ENCODE measurements at places on chromosomes 13 and 19. TPM values are rescaled to one million over a fixed set of nuclear protein-coding genes. Genes with fewer than 3 reads are reported as not detected.

DNA sequence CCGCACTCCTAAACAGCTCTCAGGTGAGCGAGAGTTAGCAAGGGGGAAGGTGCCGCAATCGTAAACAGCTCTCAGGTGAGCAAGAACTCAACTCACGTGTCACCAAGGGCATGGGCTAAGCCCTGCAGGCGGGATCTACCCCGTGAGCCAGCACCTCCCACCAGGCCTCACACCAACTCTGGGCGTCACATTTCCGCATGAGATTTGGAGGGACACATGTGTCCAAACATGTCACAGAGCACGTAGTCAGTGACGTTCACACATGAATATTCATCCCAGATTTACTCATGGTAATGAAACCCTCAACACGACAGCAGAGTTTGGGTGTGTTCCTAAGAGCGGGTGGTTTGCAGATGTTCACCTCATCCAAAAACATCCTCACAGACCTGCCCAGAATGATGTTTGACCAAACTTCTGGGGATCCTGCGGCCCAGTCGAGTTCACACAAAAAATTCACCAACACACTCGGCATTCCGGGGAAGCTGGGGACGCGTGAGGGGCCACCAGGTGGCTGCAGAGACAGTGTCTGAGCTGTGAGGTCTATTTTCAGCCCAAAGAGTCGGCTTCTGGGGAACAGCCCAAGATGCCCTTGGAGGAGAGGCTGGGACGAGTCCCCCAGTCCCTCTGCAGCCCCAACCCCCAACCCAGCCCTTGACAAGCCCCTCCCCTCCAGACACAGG, 19.6 kb downstream of the C2CD4C start:
- no peak for DNase-seq

ZNF841 gene
- 13.2 TPM for total RNA-seq

DNA sequence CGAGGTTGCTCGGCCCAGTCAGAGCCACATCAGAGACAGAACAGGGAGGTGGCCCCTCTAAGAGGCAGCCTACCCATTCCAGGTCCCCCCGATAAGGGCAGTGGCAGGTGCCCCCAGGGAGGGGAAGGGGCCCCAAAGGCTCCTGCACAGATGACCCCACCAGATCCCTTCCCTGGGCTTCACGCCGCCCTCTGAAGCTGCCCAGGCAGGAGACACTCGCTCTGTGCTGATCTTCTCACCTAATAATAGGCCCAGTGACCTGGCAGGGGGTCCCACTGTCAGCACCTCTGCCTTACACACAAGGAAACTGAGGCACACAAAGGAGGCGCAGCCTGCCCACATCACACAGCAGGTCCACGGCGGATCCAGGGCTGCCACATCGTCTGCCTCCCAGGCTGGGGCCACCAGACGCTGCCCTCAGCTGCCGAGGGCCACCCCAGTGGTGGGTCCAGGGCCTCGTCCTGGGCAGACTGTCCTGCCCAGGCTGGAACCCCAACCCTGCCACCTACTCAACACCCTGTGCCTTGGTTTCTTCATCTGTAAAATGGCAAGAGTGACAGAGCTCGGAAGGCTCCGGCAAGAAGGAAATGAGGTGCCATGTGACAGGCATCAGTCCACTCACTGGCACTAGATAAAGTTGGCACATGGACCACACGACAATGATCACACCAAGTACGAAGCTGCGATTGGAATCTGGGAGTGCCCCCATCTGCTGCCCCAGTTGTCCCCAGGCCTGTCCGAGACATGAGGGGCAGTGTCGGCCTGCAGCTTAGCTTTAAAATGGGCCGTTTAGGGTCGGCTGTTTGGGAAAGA, 56.5 kb downstream of the KLF2 start:
- DNase-seq = no peak

- no peak for DNase-seq
Observed at GRCh38 chr13:30366088-30366487, 56.2 kb upstream of the UBE2L5 start.

- DNase-seq = no peak
Observed at GRCh38 chr13:113458253-113459065, 5.2 kb upstream of the ADPRHL1 start.

- DNase-seq = no peak
Observed at GRCh38 chr19:18696023-18696422, 12.5 kb downstream of the CRTC1 start.

GRCh38 chr19:8640402-8641004, 10.1 kb downstream of the NFILZ start:
- DNase-seq = peak; percentile 89

ATXN8OS gene
- not detected for total RNA-seq

GRCh38 chr13:113390874-113391497, 27.1 kb upstream of the GRTP1 start:
- peak; percentile 22 for DNase-seq

TSSK6 gene
- total RNA-seq = 1.2 TPM

DNA sequence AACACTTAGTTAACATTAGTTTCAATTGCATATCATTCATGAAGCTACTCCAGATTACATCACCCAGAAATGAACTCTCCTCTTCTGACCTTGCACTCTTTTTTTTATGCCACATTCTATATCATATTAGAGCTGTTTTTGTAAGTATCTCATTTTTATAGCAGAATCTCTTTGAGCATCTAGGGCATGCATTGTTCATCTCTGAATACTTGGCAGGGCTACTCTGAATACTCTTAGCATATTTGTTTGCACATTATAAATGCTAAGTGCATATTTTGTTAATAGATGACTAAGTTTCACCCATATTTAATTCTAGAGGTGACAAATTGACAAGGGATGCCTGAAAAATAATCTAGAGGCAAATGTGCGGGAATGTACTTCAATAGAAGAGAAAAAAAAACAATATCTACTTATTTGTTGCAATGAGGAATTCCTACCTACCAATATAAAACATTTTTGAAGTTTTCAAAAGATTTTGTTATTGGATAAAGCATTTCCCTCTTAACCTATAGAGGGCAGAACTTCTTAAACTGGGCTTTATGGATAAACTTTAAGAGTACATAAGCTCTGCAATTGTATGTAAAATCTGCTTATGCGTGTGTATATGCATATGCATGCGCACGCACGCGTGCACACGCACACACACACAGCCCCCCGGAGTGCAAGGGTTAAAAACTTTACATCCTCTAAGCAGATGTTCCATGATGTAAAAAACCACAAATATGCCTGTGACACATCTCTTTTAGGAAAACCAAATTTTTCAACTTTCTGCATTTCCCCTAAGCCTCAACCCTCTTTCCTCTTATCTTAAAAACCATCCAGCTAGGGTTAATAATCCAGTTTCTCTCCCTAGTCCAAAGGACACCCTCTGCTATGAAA, 73.0 kb upstream of the OXGR1 start:
- DNase-seq = no peak

SIGLEC11 gene
- 0.27 TPM for total RNA-seq

- no peak for DNase-seq
Observed at GRCh38 chr19:41911889-41912731, 16.1 kb downstream of the ERFL start.

CDX2 gene
- not detected for total RNA-seq

STRN4 gene
- total RNA-seq = 54.2 TPM

GRCh38 chr13:28056970-28057712, 43.2 kb downstream of the FLT3 start:
- DNase-seq = no peak

PTGER1 gene
- not detected for total RNA-seq

GRCh38 chr19:5560156-5560555, 7.6 kb downstream of the TINCR start:
- no peak for DNase-seq

ZNF823 gene
- total RNA-seq = 2.3 TPM

CEACAM5 gene
- total RNA-seq = 0.19 TPM

DNA sequence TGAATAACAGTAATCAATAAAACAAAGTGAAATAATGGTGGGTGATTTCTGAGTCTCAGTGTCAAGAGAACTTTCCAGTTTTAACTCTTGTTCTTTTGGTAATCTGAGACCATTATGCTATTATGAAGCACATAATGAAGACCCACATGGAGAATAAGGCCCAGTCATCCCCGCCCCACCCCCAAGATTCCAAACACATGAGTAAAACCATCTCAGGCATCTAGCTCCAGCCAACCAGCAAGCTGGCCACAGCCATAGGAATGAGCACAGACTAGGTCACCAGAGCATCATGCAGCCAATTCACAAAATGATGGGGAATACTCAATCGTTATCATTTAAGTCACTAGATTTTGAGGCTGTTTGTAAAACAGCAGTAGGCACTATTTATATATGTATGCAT, 1769.0 kb upstream of the PCDH20 start:
- no peak for DNase-seq

DNA sequence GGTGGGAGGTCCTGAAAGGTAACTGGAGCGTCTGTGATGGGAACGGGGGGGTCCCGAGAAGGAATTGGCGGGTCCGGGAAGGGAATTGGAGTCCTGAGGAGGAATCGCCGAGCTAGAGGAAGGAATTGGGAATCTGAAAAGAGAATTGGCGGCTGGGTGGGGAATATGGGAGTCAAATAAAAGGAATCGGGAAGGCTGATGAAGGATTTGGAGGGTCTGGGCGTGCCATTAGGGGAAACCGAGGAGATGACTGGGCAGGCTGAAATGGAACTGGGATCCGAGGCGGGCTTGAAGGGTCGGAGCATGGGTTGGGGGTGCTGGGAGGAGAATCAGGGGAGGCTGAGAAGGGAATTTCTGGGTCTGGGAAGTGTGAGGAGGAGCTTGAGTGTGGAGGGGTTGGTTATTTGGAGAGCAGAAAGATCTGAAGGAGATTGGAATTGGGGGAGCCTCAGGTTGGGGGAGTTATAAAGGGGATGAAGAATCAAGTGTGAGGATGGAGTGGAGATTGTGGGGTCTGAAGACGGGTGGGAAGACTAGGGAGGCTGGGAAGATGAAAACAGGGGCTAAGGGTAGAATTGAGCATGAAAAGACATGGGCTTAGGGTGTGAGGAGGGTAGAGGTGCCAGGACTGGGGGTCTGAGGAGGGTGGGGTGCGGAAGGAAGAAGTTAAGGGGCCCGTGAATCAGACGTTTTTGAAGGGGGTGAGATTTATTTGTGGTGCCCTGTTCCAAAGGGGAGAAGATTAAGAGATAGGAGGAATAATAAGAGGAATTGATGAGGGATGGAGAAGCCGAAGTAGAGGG, 718 bp downstream of the ACTN4 start:
- DNase-seq = no peak

DNA sequence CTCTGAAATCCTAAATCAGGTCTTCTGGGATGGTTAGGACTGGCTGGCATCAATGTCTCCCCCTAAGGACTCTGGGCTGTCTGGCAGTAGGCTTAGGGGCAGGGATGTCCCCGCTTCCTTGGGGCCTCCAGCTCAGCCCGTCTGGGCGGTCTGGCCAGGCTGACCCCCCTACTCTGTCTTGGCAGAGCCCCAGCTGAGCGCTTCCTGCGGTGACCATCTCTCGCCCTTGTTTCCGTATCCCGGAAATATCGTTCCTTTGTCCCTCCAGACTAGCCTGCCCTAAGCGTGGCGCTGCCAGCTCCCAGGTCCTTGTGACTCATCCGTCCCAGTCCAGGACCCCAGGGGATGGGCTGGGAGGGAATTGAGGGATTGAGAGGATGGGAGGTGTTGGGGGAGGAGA, 11.3 kb downstream of the GTPBP3 start:
- DNase-seq = peak; percentile 86

DNA sequence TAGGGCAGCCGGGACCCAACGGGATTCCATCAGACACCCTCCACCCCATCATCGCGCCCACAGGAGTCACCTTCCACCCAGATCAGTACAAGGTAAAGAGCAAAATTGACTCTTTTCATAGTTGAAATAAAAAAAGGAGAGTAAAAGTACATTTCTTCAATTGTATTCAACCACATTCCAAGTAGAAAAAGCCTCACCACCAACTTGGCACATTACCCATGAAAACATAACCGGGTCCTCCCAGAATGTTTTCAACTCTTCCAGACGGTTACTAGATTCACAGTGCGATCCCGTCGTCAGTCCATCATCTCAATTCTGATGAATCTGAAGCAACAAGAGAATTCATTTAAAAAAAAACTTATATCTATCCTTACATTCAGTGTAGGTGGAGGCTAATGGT, 125.2 kb downstream of the RAB20 start:
- no peak for DNase-seq

DNA sequence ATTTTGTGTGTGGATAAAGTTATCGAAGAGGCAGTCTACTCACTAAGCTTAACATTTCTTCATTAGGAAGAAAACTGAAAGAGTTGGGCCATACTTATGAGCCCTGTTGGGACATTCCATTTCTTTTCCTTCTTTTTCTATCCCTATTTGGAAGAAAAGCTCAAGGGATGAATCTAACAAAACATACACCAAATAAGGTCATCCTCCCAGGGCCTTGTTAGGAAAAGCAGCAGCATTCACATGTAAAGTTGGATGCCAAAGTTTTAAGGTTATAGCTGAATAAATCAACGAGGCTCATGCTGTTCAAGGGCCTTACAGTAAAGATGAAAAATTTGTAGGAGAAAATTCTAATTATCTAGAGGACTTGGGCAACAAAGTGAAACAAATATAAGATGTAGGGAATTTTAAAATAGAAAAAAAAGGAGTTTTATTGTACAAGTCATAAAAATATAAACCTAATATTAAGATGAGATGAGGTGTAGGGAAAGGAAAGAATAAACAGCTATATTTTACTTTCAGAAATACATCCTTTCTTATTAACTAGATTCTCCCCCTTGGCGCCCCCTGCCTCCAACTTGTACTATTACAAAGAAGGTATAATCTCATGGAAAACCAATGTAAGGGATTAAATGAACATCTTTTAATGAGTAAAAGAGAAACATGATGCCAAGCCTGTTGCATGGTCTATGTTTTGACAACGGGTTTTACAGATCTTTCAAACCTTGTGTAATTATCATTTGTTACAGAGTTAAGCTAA, 160.4 kb downstream of the PCDH20 start:
- no peak for DNase-seq

NKPD1 gene
- total RNA-seq = not detected

GRCh38 chr19:40360708-40361241, 12.3 kb downstream of the PLD3 start:
- no peak for DNase-seq

ERICH4 gene
- not detected for total RNA-seq

AKT2 gene
- 116 TPM for total RNA-seq

GRCh38 chr13:110648146-110648819, 32.9 kb downstream of the NAXD start:
- DNase-seq = no peak

DNA sequence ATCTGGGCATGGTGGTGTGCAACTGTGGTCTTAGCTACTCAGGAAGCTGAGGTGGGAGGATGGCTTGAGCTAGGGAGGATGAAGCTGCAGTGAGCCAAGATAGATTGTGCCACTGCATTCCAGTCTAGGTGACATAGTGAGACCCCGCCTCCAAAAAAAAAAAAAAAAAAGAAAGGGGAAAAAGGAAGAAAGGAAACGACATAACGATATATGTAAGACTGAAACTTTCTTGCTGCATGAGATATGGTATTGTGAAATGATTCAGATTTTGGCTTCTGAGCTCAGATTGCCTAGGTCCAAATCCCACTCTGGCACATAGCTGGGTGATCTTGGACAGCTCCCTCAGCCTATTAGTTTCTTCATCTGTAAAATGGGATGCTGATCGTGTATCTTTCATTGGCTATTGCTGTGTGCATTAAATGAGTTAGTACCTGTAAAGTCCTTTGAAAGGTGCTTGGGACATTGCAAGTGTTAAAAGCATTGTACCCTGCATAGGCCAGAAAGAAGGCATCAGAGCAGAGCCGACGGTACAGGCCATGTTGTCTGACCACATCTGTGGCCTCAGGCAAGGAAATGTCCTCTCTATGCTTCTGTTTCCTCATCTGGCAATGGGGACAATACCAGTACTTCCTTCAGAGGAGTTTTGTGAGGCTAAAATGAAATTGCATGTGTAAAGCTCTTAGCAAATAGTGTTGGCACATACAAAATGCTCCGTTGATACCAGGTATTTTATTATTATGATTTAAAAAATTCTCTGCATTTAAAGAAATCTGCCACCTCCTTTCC, 32.6 kb upstream of the SLC46A3 start:
- DNase-seq = no peak

AP1M2 gene
- not detected for total RNA-seq
